Stimulated activated CD8-positive, alpha-beta memory T cell treated with anti-CD3 and anti-CD28 coated beads, Interleukin-7, amount 100 ng/mL, for 1 hour (primary cell): ENCODE measurements at places on chromosomes 7 and 10.

GRCh38 chr7:26508481-26508880 lies 216.8 kb downstream of the SNX10 start:
- DNase-seq, result no peak

- DNase-seq, result no peak
Observed at GRCh38 chr7:45033931-45034290, 33.9 kb downstream of the CCM2 start.

GRCh38 chr7:7861211-7861633 lies 107.4 kb upstream of the GLCCI1 start:
- no peak for DNase-seq

- no peak for DNase-seq
Observed at GRCh38 chr10:110664483-110665420, 20.6 kb downstream of the RBM20 start.
